ENCODE measurements at places on chromosomes 6 and 20.

- DNase-seq = no peak
These were observed 75.0 kb downstream of the SHLD1 start for GRCh38 chr20:5825130-5825719.

DNA sequence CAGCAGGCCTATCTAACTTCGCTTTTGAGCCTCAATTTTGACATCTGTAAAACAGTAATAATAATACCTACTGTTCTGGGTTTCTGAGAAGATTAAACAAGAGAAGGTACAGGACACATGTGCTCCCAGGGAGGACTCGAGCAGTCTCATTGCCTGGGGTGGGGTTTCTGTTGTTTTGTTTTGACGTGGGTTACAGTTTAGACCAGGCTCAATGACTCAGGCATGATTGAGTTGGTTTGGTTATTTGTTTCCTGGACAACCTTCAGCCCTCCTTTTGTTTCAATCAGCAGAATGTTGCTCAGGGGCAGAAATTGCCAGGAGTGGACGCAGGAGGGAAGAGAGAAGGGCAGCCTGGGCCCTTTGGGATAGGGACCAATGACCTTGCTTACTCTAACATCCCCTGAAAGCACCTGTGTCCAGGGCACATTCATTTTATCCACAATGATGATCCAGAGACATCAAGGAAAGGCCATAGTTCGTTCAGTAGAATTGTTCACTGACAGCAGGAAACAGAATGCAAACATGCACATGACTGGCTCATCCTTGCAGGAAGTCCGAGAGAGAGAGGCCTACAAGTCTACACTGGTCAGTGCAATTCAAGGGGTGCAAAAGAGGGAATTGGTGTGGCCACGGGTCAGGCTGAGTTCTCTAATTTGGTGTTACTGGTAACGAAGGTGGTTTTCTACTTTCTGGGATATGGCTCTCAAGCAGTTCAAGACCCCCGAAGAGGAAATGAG is 74.5 kb upstream of the MRPS10 start:
- DNase-seq = no peak

DNA sequence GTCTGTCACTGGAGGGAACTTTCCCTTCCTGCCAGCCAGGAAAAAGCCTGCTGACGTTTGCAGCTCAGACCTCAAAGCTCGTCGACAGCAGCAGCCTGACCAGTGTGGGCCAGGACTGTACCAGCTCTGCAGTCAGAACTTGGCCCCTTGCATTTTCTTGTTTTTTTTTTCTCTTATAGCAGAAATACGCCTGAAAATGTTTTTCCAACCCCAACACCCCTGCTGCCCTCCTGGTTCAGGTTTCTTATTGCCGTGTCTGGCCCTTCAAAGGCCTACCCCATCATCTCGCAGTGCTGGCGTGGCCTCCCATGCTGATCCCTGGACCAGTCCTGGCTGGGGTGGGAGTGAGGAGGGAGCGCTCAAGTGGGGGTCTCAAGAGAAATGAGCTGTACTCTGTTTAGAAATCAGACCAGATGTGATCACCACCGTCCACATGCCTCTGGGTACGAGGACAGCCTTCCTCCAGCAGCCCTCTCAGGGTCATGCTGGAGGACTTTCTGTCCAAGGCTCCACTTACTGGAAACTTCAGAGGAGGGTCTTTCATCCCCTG is 169.0 kb downstream of the FOXC1 start:
- DNase-seq = peak; percentile 17

DNA sequence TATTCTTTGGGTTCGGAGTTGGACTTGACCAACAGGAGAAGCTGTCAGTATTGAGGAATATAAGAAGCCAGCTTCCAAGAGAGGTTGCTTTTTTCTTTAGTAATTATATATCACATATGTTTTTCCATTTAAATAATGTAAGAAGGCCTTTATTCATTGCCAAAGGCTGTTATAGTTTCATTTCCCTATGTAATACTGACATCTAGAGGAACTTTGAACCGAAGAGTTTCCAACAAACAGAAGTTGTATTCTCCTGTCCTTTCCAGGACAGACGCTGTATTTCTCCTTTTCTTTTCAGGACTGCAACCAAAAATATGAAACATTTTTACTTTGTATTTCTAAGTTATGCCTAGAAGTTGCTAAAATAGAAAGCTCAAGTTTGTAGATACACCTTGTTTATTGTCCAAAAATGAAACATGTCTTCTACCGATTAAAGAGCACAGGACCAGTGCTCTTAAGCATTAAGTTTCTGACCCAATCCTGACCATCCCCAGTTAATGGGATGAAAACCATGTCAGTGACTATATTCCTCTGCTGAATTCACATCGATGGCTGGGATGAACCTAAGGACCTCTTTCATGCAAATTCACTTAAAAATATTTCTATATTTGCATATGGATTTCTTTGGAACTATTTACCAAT is 55.1 kb downstream of the MYLK4 start:
- no peak for DNase-seq

DNA sequence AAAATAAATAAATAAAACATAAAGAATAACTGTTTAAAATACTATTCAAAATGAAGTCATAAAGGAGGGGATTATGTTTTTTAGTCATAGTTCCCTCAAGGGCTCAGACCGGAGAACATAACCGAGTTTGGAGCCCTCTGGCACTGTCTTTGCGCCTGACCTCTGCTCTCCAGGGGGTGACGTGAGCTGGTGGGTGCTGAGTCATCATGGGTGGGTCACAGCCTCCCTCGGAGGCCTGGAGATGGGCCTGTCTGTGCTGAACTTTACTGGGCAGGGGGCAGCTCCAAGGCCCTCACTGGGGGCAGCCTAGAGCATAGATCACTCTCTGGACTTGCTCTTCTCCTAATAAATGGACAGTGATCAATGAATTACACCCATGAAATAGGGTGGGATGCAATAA is 3.1 kb upstream of the MAVS start:
- DNase-seq = no peak

DNA sequence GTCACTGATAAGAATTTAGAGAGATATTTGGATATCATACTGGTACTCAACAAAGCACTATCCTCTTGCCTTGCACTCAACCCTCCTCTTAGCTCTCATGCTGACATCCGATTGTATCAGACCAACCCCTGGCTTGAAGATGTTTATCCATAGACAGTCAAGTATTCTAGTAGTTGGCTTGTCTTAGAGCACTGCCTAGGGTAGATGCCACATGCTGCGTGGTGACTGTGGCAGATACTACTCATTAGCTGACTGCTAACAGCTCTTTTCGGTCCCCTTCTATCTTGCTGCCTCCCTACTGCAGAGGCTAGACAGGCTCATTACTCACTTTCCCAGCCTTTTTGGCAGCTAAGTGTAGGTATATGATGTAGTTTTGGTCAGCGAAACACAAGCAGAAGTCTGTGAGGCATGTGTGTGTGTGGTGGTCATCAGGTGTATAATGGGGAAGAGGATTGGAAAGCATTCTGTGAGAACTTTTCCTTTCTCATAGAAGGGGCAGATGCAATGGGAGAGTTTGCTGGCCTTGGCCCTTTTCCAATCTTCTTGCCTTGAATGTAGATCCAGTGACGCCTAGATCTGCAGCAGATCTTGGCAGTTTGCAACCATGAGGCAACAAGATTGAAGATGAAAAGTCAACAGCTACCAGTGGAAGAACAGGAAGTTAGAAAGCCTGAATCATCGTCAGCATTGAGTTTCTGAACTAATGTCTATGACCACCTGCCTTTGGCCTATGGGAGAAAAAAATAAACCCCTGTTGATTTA is 4.4 kb upstream of the IFNGR1 start:
- no peak for DNase-seq

DNA sequence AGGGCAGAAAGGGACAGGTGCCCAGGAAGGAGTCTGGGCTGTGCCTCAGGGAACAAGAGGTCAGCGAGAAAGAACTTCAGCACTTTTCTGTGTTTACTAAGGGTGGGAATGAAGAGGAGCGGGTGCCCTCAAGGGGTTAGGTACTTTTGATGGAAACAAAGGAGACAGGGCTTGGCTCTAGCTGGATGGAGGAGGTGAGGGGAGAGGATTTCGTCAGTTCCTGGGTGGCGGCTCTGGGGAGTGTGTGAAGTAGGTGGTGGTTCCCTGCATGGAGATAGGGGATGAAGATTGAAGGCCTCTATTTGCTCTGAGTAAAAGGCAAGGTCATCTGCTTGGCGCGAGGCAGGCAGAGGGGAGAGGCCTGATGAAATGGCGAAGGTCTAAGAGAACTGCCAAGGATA is 40.0 kb upstream of the ANKRD60 start:
- DNase-seq = no peak

- DNase-seq = no peak
These were observed 115.1 kb downstream of the QKI start for GRCh38 chr6:163529605-163530004.

DNA sequence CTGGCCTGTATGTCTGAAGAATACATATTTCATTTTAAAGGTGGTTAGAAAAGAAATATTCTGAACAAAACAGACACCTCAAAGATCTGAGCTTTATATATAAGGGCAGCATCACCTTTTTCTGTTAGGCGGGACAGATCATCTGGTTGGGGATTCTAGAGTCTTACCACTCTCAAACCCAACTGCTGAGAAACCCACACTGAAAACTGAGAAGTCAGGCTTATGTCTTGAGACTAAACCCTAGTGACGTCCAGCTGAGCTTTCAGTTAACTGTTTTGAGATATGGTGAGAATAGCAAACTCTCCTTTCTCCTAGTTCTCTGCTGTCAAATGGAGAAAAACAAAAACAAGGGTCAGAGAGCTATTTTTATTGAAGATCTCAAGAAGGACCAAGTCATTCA is 63.7 kb upstream of the CCN6 start:
- no peak for DNase-seq

GRCh38 chr6:142942238-142942637 is 2.7 kb downstream of the HIVEP2 start:
- no peak for DNase-seq

GRCh38 chr6:21193790-21194475 is 399.6 kb upstream of the SOX4 start:
- no peak for DNase-seq

GRCh38 chr6:33759887-33760629 is 13.4 kb upstream of the IP6K3 start:
- no peak for DNase-seq

- DNase-seq = no peak
These were observed 29.4 kb upstream of the KIF3B start for GRCh38 chr20:32248043-32248442.

GRCh38 chr6:7338031-7338430 is 25.0 kb upstream of the SSR1 start:
- no peak for DNase-seq

DNA sequence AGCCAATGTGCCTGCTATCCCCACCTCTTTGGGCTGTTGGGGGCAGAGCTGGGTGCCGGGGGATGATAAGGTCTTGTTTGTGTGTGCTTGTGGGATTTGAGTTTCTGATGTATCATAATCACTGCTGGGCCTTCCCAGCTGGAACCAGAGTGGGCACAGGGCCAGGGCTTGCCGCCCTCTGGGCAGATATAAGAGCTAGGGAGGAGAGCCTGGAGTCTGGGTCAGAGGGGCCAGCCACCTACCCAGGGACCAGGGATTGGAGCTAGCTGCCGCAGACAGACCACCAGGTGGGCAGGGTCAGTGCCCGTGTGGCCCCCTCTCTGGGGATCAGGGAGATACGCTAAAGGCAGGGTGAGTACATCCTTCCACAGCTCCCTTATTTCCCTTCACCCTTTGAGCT is 3.1 kb upstream of the TLDC2 start:
- DNase-seq = peak; percentile 23

GRCh38 chr20:51373713-51374455 is 168.6 kb downstream of the NFATC2 start:
- DNase-seq = no peak

- no peak for DNase-seq
These were observed 54.3 kb downstream of the SLC22A23 start for GRCh38 chr6:3402310-3403237.

GRCh38 chr20:35820715-35821114 is 48.9 kb downstream of the PHF20 start:
- DNase-seq = no peak

DNA sequence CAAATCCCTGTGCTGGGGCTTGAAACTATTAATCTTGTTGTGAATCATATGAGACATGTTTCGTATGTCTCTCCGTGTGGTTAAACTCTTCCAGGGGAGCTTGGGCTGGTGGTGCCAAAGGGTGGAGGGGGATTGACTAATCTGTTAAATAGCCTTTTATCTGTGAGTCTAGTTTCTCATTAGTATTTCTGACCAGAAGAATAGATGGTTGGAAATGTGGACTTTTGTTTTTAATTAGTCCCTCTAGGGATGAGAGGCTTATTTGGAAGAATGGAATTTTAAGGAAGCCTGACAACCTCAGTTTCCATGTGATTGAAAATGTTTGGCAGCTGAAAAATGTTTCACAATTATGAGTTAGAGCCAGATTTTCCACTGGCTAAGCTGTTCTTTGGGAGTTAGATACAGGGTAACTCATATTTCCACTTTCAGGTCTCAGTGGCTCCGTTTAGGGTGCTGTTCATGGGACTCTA is 117.3 kb downstream of the BCKDHB start:
- DNase-seq = no peak

- no peak for DNase-seq
These were observed 57.7 kb downstream of the FAM229B start for GRCh38 chr6:112145080-112145573.

- no peak for DNase-seq
These were observed 43.5 kb upstream of the SLC9A8 start for GRCh38 chr20:49769048-49769581.

All from substantia nigra (tissue), 51 donors.